Fibroblast of skin of abdomen (primary cell): ENCODE measurements at places on chromosomes 4 and X.

GRCh38 chr4:37225778-37226177 is 18.8 kb upstream of the NWD2 start:
- DNase-seq, result no peak

DNA sequence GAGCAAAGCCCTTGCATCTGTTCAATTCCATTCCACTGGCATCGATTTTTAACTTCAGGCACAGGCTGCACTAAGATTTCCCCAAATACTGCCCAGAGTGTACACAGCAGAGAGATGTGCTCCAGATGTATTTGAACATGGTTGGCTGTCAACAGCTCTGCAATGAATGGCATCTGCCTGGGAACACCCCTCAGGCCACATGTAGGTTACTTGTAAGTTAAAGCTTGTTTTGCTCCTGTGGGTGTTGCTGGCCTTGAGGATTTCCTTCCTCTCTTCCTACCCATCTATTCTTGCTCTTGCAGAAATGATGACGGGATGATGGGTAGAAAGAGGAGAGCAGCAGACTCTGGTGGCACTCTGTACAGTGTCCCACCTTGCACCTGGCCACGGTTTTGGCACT is 69.3 kb upstream of the HELT start:
- DNase-seq, result no peak

DNA sequence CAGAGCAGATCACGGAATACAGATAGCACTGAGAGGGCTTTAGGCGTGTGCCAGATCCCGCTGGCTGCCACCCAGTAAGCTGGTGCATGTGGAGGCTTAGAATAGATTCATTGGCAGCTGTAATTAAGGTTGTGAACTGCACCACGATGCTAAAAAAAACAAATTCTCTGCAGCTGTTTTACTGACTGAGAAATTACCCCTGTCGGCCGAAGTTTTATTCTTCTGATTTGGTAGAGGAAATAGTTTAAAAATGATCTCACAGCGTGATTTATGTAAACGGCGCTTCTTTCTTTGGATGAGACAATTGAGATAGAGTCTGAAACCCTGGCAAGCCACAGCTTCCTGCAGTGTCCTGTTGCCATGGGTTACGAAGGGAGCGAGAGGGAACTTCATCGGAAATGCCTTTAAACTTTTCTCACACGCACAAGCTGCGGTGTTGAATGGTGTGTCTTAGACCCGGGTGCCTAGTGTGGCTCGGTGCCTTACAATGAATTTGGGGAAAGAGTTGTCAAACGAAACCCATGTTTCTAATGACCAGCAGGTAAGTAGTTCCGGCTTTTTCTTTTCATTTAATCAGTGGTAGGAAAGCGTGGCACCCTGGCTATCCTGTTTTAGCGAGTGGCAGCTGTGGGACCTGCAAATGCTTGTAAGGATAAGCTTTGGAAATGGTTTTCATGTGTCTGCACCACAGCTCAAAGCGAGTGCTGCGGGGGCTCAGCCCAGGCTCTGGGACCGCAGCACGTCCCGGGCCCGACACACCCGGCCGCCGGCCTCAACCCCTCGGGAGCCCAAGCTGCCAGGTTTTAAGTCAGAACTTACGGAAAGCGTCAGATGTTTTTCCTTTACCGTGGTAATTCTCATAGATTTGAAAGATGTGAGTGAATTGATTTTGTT is 71.7 kb upstream of the HGFAC start:
- peak; percentile 94 for DNase-seq

DNA sequence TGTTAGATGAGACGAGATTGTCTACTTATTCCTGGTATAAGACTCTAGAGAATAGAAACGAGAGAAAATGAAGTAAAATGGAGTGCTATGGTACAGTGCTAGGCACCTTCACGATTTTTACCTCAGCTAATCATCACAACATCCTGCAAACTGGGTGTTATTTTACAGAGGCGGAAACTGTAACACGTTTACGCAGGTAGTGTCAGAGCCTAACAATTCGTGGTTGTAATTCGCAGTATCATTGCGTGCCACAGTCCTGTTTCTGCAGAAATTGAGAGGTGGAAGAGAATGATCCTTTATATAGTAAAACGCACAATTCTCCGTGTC is 383 bp upstream of the TBC1D19 start:
- no peak for DNase-seq

GRCh38 chr4:137543648-137544047 is 11.4 kb upstream of the PCDH18 start:
- DNase-seq, result no peak

GRCh38 chr4:71296945-71297344 is 41.9 kb upstream of the SLC4A4 start:
- no peak for DNase-seq

GRCh38 chr4:824461-825062 is 1.4 kb downstream of the CPLX1 start:
- no peak for DNase-seq

- no peak for DNase-seq
These were observed 88.6 kb upstream of the MAML3 start for GRCh38 chr4:140242357-140243277.

- no peak for DNase-seq
These were observed 561 bp downstream of the IRAK1 start for GRCh38 chrX:154019061-154019621.

DNA sequence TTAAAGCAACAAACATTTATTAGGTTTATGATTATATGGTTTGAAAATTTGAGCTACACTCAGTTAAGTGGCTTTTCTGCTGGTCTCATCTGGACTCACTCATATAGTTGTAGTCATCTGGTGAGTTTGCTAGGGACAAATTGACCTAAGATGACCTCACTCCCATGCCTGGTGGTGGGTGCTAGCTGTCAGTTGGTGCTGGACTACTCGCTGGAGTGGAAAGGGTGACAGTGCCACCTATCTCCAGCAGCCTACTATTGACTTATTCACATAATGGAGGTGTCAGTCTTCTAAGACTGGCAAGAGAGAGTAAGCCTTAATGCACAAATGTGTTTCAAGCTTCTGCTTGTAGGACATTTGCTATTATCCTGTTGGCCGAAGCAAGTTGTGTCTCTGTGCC is 88.2 kb downstream of the TASL start:
- DNase-seq, result no peak

DNA sequence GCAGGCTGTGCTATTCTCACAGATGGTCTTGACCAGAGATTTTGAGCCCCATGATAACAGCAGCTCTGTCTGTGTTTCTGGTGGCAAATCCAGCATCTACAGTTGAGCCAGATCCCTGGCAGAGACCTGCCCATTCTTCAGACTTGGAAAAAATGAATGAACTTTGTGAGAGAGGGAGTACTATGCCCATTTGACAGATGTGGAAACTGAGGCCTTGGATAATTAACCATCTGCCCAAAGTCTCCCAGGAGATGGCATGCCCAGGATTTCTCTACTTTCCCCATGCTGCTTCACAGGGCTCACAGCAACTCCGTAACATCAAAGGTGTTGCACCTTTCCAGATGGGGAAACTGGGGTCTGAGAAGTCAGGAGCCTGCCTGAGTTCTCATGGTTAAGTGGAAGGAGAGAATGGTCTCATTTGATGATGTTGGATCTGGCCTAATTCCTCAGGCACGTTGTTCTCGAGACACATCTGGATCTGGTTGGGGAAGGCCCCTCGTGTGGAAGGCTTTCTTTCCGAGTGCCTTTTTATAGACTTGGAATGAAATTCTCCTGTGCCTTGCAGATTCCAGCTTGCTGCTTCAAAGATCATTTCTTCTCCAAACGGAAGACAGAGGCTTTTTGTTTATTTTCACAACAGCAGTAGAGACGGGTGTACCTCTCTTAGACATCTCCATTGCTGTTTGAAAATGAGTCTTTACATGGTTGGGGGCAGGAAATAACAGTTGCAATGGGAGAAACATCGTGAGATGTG is 73.3 kb upstream of the STX18 start:
- peak; percentile 74 for DNase-seq

DNA sequence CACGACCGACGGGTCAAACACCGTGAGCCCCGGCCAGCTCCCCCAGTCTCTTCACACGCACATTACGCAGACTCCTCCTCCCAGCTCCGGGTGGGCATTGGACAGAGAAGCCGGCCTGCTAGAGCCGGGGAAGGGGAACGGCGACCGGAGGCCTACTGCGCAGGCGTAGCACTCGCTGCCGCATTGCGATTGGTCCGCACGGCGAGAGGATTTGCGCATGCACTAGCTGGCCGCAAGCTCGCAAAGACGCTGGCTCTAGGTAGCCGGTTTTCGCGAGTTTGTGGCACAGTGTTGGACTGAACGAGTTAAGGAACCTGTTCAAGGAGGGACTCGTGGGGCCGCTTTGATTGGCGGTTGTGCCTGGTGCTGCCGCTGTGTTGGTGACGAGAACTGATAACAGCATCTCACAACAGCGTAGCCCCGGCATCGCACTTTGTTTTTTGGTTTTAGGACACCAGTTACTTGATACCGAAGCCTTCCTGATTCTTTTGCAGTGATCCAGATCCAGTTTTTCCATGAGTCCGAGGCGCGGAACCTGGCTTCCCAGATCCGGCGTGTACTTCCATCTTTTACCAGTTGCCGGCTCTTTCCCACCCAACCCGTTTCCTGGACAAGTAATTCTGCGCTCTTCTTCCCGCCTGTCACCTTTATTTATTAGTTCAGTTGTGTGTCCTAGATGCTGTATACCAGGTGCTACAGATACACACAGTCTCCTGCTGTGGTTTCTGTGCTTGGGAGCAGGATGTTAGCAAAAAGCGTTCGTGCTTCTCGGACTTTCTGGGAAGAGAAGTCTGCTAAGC is at the start of gene AIFM1:
Gene AIFM1, minus strand, starts transcription at position 139 of the 800 bp plus-strand sequence. CDS start 185 bp downstream, outside the sequence.
- DNase-seq, result peak; percentile 94

DNA sequence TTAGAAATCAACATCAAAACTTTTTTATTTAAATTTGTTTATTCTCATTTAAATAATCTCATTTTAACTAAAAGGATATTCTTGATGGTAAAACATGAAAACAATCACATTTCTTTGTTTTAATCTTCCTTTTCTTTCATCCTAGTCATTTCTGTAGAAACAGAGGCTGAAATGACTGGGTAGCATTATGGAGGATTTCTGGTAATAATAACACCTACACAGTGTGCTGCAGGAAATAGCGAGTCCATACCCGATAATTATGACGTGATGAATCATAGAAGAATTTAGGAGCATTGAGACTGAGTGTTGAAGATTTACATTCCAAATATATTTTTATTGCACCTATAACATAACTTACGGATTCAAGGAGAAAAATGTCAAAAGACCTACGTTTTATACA is 31.4 kb upstream of the BBS12 start:
- no peak for DNase-seq

DNA sequence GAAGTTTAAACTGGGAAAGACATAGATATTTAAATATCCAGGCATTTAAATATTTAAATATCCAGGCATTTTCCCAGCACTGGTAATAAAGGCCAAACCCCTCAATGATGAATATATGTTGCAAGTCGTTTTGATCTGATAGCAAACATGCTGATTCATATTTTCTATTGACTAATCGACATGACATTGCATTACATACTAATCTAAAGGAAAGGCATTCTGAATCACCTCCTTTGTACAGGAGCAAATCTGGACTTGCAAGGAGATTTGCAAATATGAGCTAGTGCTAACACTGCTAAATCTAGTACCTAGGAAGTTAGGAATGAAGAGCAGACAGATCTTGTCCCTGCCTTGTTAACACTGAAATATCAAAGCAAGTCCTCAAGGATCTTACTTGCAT is 207.3 kb downstream of the SLC7A11 start:
- peak; percentile 73 for DNase-seq

DNA sequence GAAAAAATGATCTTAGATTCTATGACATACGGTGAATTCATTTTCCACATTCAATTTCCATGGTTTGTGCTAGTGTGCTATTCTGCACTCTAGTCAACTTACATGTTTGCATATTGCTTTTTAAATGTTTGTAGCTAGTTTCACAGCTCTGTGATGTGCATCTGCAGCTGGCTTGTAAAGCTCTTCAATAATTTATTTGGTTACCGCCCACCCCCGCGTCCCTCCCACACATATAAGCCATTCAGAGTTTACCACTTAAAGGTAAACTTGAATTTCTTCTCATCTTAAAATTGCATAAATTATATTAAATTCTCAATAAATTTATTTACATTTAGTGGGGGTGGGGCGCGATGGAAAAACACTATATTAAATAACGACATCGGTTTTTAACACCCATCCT is 291 bp upstream of the NBDY start:
- DNase-seq, result peak; percentile 4

DNA sequence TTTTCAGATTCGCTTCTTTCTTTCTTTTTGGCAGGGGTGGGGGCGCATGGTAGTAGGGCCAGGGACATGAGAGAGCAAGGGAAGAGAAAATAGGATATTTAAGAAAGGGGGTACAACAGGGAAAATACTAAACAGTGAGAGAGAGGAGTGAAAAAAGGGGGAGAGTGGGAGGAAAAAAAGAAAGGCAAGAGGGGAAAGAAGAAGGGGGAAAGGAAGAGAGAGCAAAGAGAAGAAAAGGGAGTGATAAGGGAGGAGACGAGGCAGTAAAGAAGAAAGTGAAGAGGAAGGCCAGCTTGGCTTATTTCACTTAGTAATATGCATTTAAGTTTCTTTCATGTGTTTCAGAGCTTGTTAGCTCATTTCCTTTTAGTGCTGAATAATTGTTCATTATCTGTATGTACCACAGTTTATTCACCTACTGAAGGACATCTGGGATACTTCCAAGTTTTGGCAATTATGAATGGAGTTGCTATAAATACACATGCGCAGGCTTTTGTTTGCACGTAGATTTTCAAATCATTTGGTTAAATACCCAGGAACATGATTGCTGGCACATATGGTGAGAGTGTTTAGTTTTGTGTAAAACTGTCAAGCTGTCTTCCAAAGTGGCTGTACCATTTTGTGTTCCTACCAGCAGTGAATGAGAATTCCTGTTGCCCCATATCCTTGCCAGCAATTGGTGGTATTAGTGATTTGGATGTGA is 37.3 kb downstream of the CASP6 start:
- DNase-seq, result no peak

- peak; percentile 64 for DNase-seq
These were observed 9.8 kb upstream of the ATP2B3 start for GRCh38 chrX:153507484-153508178.

- no peak for DNase-seq
These were observed 7.0 kb downstream of the CYBB start for GRCh38 chrX:37786624-37787422.

- DNase-seq, result no peak
These were observed 109.9 kb downstream of the AFF1 start for GRCh38 chr4:87044511-87045233.

GRCh38 chr4:147924604-147925412 is 192.9 kb downstream of the ARHGAP10 start:
- peak; percentile 29 for DNase-seq
